Stimulated activated naive CD8-positive, alpha-beta T cell treated with anti-CD3 and anti-CD28 coated beads, Interleukin-15, amount 100 ng/mL, for 72 hours (primary cell): ENCODE measurements at places on chromosomes 6 and 20.
A peak's percentile ranks its signal among the peaks of the same experiment; 100 is the strongest.

- DNase-seq: no peak
Observed at GRCh38 chr6:55379471-55379870, 52.2 kb downstream of the GFRAL start.

DNA sequence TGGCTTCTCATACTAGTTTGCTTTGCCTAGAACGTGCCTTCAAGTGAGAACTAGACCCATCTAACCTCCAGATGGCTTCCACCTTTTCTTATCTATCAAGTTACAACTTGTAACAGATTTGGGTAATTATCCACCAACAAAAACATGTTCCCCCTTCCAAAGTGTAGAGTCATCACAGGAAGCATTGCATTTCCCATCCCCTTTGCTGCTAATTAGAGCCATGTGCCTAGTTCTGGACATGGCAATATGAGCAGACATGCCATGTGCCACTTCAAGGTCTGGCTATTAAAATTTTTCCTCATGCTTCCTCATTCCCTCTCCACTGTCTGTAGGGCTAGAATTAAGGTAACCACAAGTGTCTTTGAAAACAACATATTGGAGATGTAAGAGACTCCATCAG lies 814.4 kb downstream of the TENT5A start:
- DNase-seq: no peak

DNA sequence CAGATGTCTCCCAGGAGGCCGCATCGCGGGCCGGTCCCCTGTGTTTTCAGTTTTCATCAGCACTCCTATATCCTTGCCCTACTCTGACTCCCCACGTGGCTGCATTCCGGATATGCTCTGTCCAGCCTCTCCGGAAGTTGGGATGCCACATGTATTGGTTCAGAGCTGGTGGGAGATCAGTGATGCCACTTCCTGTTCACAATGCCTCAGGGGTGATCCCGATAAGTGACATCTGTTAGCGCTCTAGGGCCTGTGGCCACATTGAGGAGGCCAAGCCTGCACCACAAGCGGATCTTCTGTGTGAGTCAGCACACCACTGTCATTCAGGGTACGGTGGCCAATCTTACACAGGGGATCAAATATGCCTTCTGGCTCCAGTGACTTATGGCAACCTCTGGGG lies 57.8 kb downstream of the PPP1R3G start:
- DNase-seq: no peak

DNA sequence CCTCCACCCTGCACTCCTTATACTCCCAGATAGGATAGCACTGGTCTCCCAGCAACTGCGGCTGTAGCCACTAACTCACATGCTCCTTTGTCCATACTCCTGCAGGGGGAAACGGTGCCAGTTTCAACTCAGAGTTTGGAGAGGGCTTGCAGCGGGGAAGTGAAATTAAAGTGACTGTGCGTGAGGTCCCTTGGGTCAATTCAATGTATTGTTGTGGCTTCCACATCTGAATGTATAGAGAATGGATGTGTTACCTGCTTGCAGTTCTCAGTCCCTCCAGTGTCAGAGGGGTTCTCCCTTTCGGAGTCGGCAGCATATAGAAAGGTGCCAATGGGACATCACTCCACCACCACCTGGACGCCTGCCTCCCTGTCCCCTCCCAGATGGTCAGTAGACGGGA lies 93.6 kb upstream of the CNKSR3 start:
- no peak for DNase-seq

GRCh38 chr20:4488407-4489339 lies 233.0 kb upstream of the PRND start:
- no peak for DNase-seq

GRCh38 chr6:108974201-108974600 lies 120.4 kb downstream of the SESN1 start:
- no peak for DNase-seq

DNA sequence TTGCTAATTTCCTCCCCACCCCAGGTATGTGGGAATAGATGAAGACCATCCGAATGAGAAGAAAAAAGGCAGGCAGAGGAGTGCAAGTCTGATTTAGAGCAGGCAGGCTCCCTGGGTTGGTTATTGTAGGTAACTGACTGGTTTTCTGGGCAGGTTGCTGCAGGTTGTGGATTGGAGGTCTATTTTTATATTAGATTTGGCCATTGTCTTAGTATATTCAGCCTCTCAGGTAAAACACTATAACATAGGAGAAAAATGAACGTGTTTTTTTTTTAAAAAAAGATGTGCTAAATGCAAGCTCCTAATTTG lies 492 bp upstream of the TBC1D7 start:
- no peak for DNase-seq

GRCh38 chr20:58708246-58708931 lies 15.8 kb downstream of the NPEPL1 start:
- no peak for DNase-seq

- DNase-seq: no peak
Observed at GRCh38 chr6:22631091-22631490, 61.7 kb downstream of the HDGFL1 start.

DNA sequence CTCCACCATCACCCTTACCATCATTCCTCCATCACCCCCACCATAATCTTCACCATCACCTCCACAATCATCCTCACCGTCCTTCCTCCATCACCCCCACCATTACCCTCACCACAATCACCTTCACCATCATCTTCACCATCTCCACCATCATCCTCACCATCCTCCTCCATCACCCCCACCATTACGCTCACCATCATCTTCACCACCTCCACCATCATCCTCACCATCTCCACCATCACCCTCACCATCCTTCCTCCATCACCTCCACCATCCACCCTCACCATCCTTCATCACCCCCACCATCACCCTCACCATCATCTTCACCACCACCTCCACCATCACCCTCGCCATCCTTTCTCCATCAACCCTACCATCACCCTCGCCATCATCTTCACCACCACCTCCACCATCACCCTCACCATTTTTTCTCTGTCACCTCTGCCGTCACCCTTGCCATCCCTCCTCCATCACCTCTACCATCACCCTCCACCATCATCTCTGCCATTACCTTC lies 33.1 kb upstream of the MPC1 start:
- no peak for DNase-seq

- no peak for DNase-seq
Observed at GRCh38 chr6:52418606-52419005, 1.5 kb upstream of the EFHC1 start.

GRCh38 chr6:134061440-134061839 lies 9.0 kb upstream of the SLC2A12 start:
- no peak for DNase-seq

DNA sequence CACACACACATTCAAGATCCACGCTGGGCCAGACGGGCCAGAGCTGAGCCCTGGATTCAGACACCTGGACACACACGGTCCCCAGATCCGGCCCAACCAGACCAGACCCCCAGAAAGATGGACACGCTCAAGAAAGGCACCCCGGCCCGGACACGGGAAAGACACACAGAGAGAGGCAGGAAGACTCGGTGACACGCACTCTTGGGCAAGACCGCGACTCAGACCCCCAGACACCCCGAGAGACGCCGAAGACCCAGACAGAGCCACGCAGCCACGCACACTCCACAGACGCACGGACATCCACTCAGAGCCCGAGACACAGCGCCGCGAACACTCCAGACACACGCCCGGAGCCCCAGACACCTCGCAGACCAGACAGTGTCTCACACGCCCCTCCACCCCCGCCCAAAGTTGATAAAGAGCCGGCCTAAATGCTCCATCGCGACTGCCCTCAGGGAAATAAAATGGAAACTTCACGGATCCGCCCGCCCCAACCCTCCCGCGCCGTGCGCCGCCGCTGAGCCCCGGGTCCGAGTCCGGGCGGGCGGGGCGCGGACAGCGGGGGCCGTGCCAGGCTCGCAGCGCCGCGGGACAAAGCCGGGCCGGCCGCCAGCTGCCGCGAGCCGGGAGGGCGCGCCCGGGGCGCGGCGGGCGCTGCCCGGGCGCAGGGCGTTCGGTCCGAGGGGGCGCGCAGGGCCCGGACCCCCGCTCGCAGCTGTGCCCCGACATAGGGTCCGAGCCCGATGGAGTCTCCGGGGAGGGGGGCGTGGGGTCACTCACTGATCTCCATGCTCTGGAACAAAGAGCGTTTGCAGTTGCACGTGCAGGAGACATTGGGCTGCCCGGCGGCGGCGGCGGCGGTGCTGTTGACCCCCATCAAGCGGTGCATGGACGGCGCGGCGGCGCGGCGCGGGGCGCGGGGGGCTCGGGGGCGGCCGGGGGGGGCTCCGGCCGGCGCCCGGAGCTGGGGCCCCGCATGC lies 831 bp downstream of the PMEPA1 start:
- no peak for DNase-seq

DNA sequence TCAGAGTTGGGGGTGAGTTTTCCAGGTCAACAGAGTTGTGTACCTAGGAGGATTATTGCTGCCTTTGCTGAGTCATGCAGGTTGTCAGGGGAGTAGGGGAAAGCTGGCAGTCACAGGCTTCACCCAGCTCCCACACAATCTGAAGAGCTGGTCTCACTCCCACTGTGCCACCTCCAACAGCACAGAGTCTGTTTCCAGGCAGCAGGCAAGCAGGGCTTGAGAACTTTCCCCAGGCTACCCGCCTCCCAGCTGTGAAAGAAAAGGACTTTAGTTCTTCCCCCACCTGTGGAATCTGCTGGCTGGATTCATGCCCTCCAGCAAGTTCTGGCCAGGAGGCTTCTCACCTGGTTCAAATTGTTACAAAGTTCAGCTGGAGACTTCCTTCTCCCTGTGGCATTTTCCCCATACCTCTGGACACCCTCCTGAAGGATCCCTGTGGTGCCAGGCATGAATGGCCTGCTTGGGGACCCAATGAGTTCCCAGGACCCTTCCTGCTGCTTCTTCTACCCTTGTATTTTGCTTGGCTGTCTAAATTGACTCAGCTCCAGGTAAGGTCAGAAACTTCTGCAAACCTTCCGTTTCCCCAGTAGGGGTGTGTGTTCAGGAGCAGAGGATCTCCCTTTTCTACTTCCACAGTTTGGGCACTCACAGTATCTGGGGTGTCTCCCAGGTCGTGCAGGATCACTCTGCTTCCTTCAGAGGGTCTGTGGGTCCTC lies 378.1 kb upstream of the MAN1A1 start:
- no peak for DNase-seq

DNA sequence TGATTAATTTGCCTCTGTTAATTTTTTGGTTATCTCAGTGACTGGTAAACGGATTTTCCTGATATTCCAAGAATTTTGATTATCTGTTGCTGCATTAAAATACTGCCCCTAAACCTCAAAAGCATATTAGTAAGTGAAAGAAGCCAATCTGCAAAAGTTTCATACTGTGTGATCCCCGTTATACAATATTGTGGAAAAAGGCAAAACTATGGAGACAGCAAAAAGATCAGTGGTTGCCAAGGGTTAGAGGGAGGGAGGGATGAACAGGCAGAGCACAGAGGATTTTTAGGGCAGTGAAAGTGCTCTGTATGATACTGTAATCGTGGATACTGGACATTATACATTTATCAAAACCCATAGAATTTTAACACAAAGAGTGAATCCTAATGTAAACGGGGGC lies 133.0 kb downstream of the MYLK4 start:
- no peak for DNase-seq

GRCh38 chr20:36367907-36368799 lies 62.0 kb downstream of the DLGAP4 start:
- no peak for DNase-seq

DNA sequence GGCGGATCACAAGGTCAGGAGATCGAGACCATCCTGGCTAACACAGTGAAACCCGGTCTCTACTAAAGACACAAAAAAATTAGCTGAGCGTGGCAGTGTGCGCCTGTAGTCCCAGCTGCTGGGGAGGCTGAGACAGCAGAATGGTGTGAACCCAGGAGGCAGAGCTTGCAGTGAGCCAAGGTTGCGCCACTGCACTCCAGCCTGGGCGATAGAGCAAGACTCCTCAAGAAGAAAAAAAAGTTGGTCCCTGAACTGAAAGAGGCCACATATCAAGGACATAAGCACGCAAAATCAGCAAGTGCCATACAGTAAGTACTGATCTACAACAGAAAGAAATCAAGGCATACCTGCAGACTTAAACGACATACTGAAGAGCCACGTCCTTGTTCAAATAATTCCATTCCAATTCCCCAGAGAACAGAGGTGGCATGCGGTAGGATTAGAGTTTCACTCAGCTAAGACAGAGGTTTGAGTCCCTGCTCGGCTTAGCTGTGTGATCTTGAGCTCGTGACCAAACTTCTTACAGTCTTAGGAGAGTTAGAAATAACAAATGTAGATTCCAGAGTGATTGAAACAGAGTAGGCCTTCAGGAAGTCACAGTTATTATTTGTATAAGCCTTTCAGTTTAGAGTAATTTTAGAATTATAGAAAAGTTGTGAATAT lies 29.2 kb downstream of the B4GALT5 start:
- no peak for DNase-seq

DNA sequence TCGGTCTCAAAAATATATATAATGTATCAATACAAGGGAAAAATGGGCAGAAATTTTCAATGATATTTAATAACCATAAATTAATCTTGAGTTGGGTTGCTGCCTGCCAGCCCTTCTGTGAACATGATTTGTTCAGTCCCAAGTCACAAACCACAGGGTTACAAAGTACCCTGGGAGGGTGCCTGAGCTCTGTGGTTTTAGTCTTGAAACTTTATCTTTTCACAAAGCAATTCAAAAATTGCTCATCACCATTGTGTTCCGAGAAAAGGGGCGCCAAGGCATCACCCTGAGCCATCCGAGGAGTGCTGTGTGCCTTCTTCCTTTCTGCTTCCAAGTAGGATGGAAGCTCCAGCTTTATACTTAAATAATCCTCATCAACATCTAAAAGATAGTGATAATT lies 141.6 kb upstream of the AKAP12 start:
- DNase-seq: no peak

- DNase-seq: no peak
Observed at GRCh38 chr20:53017206-53017605, 45.0 kb downstream of the TSHZ2 start.

- DNase-seq: no peak
Observed at GRCh38 chr6:125219361-125219895, 65.9 kb downstream of the TPD52L1 start.

- DNase-seq: no peak
Observed at GRCh38 chr6:7728855-7729590, 3.1 kb downstream of the BMP6 start.

- DNase-seq: no peak
Observed at GRCh38 chr6:112372226-112372806, 25.2 kb downstream of the RFPL4B start.

DNA sequence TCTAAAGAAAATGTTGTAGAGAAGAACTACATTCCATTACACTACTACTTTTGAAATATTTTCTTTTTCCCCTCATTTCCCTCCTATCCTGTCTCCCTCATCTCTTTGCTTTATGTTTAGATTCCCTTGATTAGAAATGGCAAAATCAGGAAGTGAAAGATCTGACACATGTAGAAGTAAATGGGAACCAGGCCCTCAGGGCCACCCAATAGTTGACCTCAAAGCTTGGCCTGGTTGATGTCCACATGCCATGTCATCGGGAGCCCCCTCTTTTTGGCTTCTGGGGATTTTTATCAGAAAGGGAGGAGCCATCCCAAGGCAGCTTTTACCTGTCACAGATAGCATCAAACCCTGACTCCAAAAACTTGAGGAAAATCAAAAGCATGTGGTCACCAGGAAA lies 168.3 kb upstream of the ECI2 start:
- no peak for DNase-seq

DNA sequence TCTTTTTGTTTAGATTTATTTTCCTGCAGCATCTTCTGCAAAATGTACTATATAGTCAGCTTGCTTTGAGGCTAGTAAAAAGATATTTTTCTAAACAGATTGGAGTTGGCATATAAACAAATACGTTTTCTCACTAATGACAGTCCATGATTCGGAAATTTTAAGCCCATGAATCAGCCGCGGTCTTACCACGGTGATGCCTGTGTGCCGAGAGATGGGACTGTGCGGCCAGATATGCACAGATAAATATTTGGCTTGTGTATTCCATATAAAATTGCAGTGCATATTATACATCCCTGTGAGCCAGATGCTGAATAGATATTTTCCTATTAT lies 3.2 kb downstream of the FOXC1 start:
- DNase-seq: no peak

GRCh38 chr6:40550202-40551101 lies 36.7 kb downstream of the LRFN2 start:
- DNase-seq: peak; percentile 13
